Airway epithelial cell (primary cell): ENCODE measurements at places on chromosomes 5 and 9. TPM values are rescaled to one million over a fixed set of nuclear protein-coding genes. Genes with fewer than 3 reads are reported as not detected.

Gene INSL4
- total RNA-seq: 1.0 TPM in 1 of 2 replicates, not detected in the other

Gene SPATA31D4
- total RNA-seq: not detected in 2 replicates

Gene ECSCR
- total RNA-seq: not detected in 2 replicates

Gene AGXT2
- total RNA-seq: not detected in 2 replicates

Gene TPPP
- 1.7 and 1.9 TPM in 2 replicates for total RNA-seq

Gene KIF12
- total RNA-seq: 0.28 and 1.1 TPM in 2 replicates

Gene NAIP
- 1.2 and 2.0 TPM in 2 replicates for total RNA-seq

Gene WDR38
- total RNA-seq: not detected in 2 replicates

Gene LMX1B
- total RNA-seq: not detected in 2 replicates

Gene ANXA6
- total RNA-seq: 12.3 and 13.9 TPM in 2 replicates

Gene TNFAIP8
- 30.5 and 31.9 TPM in 2 replicates for total RNA-seq

Gene CAVIN4
- total RNA-seq: 0.05 and 0.14 TPM in 2 replicates

Gene SOX30
- total RNA-seq: not detected in 2 replicates
